ENCODE measurements at places on chromosomes 16 and 17.

- DNase-seq: no peak
Observed at GRCh38 chr17:36870720-36870999, 66.6 kb upstream of the LHX1 start.

GRCh38 chr16:3188925-3189825 is 1.2 kb downstream of the OR1F1 start:
- DNase-seq: peak; percentile 58

GRCh38 chr16:11347831-11348230 is 2.6 kb downstream of the RMI2 start:
- DNase-seq: no peak

DNA sequence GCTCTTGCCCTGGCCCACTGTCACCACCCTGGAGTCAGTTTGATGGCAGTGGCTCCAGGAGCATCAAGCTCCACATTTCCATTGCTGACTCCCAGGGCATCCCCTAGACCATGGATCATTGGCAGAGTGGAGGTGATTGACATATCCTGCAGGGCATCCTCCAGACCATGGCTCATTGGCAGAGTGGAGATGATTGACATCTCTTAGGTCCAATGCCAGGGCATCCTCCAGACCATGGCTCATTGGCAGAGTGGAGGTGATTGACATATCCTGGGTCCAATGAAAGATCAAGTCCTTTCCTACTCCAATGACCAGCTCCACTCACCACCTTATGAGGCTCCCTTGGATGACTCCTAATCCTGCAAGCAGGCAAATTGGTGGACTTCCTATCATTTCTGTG is 174.3 kb upstream of the NLRP1 start:
- no peak for DNase-seq

DNA sequence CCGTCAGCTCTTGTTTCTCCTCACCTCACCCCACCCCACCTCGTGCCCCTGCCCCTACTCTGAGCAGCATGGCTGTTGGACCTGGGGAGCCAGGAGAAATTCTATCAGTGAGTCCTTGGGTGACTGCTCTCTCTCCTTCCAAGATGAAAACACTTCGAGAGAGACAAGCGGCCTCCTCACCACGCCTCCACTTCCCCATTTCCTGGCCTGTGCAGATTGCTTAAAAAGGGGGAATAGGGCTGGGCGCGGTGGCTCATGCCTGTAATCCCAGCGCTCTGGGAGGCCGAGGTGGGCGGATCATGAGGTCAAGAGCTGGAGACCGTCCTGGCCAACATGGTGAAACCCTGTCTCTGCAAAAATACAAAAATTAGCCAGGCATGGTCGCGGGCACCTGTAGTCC is 9.5 kb downstream of the DLX4 start:
- DNase-seq: no peak

GRCh38 chr17:66654106-66654740 is 180.7 kb upstream of the CACNG5 start:
- no peak for DNase-seq

GRCh38 chr16:31453255-31454204 is 5.8 kb upstream of the ARMC5 start:
- no peak for DNase-seq

DNA sequence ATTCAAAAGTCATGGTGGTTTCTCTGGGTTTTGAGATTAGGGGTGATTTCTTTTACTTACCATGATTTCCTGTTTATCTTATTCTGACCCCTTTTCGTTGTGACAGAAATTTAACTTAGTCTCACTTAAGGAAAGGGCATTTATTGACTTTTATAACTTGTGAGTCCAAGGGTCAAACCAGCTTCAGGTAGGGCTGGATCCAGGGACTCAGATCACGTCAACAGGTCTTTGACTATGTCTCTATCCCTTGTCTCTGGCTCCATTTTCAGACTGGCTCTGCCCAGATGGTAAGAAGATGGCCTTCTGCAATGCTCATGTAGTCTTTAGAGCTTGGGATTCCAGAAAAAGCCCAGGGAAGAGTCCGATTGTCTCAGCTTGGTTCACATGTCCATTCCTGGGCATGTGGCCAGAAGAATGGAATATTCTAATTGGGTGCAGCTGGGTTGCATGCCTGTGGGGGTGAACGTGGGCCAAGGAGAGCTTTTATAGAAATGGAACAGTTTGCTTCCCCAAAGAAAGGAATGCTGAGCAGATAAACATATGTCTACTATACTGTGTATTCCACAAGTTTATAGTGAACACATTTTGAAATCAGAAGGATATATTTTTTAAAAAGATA is 13.4 kb downstream of the USP43 start:
- no peak for DNase-seq

GRCh38 chr16:19073344-19073743 is 5.9 kb downstream of the COQ7 start:
- no peak for DNase-seq

DNA sequence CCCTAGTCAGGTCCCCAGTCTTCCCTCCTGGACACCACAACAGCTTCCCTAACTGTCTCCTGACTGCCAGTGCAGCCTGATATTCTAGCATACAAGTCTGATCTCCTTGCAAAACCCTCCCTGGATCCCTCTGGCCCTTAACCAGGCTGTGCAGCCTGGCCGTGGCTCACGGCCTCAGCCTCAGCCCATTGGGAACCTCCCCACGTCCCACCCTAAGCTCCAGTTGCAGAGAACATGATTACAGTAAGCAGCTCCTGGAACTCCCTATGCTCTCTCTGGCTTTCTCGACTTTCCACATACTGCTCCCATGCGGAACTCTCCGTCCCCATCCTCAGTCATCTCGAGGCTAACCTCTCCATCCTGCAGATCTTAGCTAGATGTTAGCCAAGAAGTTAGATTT is 13.0 kb downstream of the ALOX12B start:
- peak; percentile 30 for DNase-seq

DNA sequence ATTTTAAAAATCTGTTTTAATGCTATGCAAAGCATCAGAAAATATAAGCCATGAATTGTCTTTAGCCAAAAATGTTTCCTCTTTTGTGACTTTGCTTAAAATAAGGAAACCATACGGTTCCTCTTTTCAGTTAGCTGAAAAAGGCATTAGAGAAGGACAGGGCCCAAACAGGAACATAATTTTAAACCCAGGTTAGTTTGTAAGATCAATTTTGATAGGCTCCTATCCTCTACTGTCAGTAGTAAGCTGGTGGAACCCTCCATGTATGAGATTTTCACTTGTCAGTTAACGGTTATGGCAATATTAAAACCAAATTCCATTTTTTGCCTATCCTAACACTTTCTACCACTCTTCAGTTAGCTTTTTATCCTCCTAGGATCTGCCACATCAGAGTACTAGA is 4.3 kb downstream of the EVI2B start:
- peak; percentile 86 for DNase-seq

GRCh38 chr17:2058586-2059546 is 4.0 kb downstream of the HIC1 start:
- peak; percentile 86 for DNase-seq

DNA sequence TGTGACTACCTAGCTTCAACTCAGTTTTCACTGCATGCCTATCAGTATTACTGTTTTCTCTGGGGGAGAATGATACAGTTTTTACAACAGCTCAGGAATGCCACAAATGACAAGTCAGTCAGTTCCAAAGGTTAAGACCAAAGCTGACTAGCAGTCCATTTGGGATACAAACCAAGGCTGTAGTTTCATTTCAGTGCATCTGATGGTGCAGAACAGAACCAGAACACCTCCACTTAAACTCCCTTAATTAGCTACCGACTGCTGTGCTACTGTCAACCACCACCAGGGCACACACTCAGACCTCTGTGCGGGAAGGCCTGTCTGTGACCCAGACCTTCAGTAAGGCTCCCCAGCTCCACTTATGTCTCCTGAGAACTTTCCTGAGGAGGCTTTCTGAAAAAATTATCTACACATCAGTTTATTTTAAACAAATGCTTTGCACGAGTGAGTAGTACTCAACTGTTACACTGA is 20.4 kb downstream of the NFE2L1 start:
- no peak for DNase-seq

GRCh38 chr16:814974-815373 is 14.4 kb upstream of the GNG13 start:
- no peak for DNase-seq

DNA sequence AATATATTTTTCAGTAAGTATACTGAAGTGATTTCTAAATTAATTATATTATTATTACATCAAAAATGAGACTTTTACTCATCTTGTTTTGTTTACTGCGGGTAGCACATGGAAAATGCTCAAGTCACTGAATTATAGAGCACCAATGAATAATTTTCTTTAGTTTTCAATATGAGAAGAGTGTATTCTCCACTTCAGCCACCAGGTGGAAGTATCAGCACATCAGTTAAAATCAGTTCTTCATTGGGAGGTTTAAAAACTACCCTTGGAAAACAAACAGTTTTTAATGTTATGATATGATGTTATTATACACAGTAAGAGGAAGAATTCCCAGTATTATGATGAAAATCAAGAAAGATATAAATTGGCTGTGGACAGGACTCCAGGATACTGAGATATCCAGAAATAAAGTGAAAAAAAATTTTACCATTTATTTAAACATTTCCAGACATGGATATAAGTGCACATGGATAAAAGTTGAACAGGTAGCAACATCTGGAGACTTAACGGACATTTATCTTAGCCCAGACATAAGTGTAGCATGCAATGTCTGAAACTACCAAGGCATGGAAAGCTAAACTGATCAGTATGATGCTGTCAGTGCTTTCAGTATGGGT is 467.3 kb downstream of the KCNJ2 start:
- peak; percentile 17 for DNase-seq

DNA sequence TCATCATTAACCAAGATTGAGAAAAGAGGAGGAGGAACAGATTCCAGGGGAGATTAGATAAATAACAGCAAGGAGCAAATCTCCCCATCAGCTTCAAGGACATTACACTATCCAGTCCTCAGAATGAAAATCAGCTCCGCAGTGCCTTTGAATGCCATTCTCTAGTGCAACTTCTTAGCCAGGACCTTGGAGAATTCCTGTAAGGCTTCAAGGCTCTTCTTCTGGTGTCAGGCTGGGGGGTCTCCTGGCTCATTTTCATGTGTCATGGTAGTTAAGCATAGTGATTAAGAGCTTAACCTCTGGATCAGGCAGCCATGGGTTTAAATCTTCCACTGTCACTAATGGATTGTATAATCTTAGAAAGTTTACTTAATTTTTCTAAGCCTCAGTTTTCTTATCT is 137.3 kb upstream of the CCL2 start:
- DNase-seq: no peak

DNA sequence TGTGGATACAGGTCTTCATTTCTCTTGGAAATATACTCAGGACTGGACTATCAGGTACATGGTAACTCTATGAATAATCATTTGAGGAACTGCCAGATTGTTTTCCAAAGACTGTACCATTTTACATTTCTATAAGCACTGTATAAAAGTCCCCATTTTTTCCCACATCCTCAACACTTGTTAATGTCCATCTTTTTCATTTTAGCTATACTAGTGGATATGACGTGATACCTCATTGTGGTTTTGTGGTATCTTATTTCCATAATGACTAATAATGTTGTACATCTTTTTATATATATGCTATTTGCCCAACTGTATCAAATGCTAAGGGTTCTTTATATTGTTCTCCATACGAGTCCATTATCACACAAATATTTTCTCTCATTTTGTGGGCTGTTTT is 22.9 kb downstream of the NUP88 start:
- no peak for DNase-seq

All from B cell (primary cell).